ENCODE measurements at places on chromosomes 7 and 10. TPM values are rescaled to one million over a fixed set of nuclear protein-coding genes. Genes with fewer than 3 reads are reported as not detected.

Gene INMT
- total RNA-seq = 0.13 TPM

Gene CUX1
- total RNA-seq = 40.5 TPM

Gene FOXI2
- not detected for total RNA-seq

Gene KCNMA1
- total RNA-seq = 16.3 TPM

Gene IGF2BP3
- total RNA-seq = 4.6 TPM

Gene SEPTIN7
- total RNA-seq = 129 TPM

DNA sequence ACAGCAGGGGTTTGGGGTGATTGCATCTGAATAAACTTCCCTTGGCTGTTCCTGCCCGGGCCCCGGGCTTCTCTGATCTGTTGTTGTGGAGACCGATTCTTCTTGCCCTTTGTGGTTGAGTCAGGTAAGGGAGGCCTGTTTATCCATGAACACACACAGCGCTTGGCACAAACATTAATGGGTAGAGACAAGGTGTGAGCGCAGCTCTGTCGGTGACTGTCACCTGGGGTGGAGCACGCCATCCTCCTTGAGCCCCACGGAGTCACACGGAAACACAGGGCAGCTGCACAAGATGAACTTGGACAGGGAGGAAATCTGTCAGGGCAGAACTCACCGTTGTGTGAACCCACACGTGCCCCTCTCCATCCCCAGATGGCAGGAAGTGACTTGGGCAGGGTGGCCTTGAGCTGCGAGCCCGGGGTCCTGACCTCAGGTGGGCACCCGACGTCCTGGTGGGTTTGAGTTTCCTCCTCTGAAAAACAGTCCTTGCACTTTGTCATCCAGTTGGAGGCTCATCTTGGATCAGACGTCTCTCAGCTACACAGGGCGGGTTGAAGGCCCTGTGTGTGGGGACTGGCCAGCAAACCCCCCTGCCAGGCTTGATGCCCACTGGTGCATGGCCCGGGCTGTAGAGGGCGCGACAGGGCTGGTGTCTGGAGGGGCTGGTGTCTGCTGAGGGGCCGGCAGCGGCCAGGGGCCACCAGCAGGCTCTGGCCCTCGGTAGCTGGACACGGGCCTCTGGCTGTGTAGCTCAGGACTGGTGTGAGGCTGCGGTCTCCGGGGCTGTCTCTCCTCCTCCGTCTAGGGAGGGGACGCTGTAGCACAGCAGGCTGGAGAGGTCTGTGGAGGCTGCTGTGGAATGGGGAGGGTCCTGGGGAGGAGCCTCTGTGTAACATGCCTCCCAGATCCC lies 24.2 kb upstream of the SHH start:
- no peak for DNase-seq

GRCh38 chr10:47286591-47287315 lies 13.2 kb upstream of the GDF10 start:
- DNase-seq = no peak

DNA sequence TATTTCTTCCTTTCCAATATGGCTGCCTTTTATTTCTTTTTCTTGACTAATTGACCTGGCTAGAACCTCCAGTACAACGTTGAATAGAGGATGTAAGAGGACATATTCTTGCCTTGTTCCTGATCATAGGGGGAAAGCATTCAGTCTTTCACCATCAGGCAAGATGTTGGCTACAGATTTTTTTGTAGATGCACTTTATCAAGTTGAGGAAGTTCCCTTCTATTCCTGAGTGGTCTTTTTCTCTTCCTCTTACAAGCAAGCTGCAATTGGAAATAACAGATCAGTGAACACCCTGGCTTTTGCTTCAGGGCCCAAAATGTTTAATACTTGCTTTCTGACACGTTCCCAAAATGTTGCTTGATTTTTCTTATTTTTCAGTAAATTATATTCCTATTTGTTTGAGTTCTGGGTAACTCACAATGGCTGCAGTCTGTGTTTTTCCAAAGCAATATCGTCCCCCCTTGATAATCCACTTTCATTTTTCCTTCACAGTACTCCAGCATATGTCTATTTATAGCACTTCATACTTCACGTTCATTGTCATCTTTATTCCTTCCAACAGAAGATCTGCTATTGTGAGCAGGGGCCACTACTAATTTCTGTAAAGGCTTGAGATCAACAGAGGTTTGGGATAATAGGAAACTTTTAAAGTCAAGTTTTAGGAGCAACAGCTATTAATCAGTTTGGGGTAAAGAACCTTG lies 11.7 kb downstream of the CPEB3 start:
- no peak for DNase-seq

GRCh38 chr10:125016611-125017202 lies 74.8 kb downstream of the ZRANB1 start:
- DNase-seq = no peak

DNA sequence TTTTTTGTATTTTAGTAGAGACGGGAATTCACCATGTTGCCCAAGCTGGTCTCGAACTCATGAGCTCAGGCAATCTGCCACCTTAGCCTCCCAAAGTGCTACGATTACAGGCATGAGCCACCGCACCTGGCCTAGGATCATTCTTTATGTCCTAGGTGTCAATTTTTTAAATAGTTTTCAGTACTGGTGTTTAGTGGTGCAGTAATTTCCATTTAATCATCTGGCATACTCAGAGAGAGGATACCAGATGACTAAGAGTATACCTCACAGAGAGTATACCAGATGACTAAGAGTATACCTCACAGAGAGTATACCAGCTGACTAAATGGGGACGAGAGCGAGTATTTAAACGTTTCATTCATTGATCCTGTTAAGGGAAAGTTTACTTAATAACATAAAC lies 37.3 kb upstream of the TMEM248 start:
- peak; percentile 79 for DNase-seq

DNA sequence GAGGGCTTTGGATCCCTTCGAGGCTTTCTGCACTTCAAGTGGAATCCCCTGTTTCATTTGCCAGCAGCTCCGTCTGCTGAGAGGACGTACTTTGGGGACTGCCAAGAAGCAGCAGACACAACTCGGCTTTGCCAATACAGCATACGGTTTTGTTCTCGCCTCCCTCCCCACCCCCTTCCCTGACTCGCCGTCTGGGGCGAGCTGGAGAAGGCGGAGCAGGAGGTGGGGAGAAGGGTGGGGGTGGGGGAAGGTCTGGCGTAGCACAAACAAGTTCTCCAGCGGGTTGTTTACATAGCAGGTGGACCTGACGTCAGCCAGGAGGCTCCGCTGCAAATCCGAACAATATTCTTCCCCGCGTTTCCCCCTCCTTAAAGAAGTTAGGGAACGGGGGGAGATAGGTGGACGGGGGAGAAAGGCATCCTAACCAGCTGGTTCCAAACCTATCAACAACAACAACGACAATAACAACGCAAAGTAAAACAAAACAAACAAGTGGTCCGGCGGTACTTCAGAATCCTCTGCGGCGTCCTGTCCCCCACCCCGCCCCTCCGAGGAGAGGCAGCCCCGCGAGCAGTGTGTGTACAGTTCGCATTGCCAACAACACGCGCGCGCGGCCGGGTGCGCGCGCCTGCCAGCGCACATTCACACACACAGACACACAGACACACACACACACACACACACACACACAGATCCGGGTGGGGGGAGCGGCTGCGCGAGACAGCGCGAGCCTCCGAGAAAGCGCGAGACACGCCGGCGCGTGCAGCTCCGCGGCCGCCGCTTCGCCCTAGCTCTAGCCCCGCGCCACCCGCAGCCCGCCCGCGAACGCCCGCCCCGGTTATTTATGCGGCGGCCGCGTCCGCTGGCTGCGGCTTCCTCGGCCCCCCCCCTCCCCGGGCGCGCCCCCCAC lies 167.0 kb upstream of the PPP1R3A start:
- DNase-seq = peak; percentile 82

DNA sequence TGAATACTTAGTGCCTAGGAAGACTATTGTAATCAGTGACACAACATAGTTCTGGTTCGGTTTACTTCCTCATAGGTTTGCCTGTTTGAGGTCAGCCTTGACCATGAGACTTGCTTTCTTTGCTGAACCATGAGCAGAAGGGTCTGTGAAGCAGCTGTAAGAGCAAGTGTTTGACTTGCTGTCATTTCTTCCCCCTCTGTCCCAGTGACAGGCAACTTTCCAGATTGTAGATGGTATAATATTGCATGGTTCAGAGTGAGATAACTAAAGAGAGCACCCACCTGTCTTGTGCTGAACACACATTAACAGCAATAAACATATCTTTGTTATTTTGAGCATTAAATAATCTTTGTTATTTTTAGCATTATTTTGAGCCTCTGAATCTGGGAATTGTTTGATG lies 9.3 kb upstream of the RTKN2 start:
- DNase-seq = no peak

GRCh38 chr7:121116396-121116795 lies 127.9 kb downstream of the CPED1 start:
- peak; percentile 49 for DNase-seq

DNA sequence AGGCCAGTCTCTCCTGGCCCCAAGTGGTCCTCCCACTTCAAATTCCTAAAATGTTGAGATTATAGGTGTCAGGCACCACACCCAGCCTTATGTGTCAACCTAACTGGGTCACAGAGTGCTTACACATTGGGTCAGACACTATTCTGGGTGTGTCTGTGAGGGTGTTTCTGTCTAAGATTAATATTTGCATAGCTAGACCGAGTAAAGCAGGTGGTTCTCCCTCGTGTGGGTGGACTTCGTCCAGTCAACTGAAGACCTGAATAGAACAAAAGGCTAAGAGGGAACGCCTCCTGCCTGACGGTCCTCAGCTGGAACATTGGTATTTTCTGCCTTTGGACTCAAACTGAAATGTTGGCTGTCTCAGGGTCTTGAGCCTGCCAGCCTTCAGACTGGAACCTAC lies 11.5 kb downstream of the PPIF start:
- peak; percentile 47 for DNase-seq

DNA sequence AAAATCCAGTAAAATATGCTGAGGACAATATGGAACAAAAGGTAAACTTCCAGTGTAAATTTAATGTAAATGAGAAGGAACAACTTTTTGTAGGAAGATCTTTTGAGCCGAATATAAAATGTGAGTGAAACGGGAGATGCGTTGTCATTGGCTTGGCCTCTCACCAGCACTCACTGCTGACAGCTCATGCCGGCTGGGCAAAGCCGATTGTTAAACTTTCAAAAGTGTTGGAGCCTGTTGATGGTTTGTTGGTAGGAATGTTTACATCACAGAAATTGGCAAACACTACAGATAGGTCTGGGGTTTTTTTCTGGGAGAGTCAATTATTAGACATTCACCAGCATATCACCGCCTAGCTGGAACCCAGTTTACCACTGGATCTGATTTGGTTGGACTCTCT lies 6.1 kb downstream of the PSTK start:
- no peak for DNase-seq

DNA sequence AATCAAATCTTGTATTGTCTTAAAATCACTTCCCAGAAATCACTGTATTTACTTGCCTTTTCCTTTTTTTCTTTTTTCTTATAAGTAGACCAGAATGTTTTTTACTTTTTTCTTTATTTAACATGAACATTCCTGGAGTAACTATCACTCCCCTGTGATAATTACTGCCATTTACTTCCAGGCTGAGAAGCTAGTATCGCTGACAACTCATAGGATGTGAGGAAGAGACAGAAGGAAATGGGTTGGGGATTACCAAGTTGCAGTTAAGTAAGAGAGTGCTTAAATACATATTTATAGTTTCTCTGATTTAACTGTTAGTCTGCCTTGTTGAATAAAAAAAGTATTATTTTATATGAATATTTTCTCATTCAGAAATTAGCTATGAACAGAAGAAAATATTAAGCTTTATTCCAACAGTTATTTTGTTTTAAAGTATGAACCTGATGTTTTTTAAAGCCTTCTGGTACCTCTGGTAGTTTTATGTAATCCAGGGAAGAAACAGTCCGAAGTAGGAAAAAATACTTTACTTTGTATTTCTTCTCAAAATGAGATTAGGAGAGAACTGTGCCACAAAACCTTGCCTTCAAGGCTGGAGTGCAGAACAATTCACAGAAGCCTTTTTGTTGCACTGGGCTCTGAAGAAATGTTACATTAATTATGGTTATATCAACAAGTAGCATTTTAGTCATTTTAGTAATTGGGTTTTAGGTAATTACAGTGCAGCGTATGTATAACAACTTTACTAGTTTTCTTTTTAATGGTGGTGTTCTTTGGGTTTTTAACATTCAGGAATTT lies 72.8 kb downstream of the SHOC2 start:
- peak; percentile 25 for DNase-seq

- peak; percentile 91 for DNase-seq
These were observed 15.4 kb downstream of the CLCN1 start for GRCh38 chr7:143331179-143331801.
